Activated CD4-positive, alpha-beta T cell treated with anti-CD3 and anti-CD28 coated beads, Interleukin-2, amount 50 U/mL, for 48 hours (primary cell): ENCODE measurements at places on chromosomes 2 and 18.

DNA sequence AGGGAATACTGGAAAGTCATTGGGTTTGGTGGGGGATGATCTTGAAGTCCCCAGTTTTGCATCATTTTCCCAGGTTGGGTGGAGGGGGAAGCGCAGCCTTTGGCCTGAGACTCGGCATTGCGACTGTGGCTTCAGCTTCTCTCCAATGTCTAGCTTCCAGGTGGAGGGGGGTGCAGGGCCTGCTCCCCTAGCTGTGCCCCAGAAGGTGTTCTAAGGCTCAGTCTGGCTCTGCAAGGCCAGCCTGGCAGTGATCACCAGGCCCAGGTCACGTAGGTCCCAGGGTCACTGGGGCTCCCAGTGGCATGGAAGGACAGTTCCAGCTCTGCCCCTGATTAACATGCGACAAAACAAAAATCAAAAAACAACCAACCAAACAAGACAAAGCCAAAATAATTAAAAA, 56.9 kb upstream of the HAAO start:
- no peak for DNase-seq

- DNase-seq, result no peak
Observed at GRCh38 chr18:53850902-53851301, 373.6 kb downstream of the MBD2 start.

- no peak for DNase-seq
Observed at GRCh38 chr2:195909926-195910325, 158.7 kb downstream of the DNAH7 start.

DNA sequence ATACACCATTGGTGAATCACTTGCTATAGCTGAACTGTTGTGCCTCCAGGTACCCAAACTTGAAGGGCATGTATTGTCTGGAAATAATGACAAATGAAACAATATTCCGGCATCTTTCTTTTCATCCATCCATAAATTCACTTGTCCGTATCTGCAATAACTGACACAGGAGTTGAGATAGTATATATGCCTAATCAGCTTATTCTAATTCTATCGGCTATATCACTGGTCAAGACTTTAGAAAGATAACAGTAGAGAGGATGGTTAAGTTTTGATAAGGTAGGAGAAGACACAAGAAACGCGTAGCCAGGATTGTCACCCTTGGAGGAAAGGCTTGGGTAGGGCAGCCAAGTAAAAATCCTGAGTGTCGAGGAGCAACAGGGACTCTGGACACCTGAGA, 1634.6 kb upstream of the CELF4 start:
- DNase-seq, result no peak

DNA sequence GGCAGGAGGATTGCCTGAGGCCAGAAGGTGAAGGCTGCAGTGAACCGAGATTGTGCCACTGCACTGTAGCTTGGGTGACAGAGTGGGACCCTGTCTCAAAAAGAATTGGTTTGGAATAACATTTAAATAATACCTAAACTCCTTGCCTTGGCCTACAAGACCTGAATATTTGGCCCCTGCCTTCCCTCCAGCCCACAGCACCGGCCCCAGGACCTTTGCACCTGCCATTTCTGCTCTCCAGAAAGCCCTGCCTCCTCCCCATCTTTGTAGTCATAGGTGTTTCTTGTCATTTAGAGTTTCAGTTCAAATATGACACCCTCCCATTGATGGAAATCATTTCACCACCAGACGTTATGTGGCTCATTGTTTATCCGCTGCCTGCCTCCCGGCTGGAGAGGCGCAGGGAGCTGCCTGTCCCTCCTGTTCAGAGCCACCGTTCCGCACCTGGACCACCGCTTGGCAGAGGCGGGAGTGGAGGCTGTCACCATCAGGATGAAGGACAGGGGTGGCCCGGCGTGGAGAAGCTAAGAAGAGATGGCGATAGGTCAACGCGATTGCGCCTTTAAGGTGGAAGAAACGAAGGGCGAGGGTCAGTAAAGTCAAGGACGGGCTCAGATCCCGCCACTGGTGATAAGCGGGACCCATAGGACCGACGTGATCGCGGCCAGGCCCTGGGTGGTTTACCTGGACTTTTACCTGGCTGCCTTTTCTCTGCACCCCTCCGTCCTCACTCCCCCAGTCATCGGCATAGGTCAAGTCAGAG, 638 bp upstream of the LPIN1 start:
- no peak for DNase-seq

GRCh38 chr18:61870151-61870550, 22.7 kb downstream of the RNF152 start:
- no peak for DNase-seq

DNA sequence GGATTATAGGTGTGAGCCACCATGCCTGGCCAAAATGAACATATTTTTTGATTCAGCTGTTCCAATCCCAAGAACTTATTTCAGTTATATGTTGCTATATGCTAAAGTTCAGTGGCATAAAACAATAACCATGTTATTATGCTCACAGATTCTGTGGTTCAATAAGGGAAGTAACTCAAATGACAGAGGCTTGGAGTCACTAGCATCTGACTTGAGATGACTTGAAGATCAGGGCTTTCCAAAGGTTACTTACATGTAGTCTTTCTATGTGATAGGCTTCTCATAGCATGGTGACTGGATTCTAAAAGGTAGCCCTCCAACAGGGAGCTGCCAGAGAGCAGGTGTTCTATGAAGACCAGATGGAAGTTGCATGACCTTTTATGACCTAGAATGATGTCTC, 17.2 kb downstream of the CLK1 start:
- DNase-seq, result no peak

- DNase-seq, result no peak
Observed at GRCh38 chr2:8003462-8004075, 678.3 kb upstream of the ID2 start.

GRCh38 chr2:156800065-156800653, 364.0 kb downstream of the GPD2 start:
- no peak for DNase-seq

DNA sequence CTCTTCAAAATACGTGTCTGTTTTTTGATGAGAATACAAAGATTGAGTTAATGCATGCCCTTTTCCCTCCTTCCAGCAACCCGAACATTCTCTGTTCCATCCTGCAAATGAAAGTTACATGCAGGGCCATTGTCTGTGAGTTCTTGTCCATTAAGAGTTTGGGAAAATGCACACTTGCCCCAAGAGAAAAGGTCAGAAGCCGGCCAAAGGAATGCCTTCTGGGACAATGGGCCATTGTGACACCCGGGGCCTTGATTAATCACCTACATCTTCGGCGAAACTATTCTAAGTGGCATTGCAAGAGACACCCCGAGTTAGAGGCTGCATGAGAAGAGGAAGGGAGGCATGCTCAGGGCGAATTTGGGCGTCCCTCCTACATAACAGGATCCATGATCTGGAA, 73.7 kb upstream of the COPS8 start:
- DNase-seq, result no peak

GRCh38 chr2:231364961-231365810, 30.3 kb upstream of the B3GNT7 start:
- no peak for DNase-seq
